ENCODE measurements at places on chromosomes 3 and 15.

DNA sequence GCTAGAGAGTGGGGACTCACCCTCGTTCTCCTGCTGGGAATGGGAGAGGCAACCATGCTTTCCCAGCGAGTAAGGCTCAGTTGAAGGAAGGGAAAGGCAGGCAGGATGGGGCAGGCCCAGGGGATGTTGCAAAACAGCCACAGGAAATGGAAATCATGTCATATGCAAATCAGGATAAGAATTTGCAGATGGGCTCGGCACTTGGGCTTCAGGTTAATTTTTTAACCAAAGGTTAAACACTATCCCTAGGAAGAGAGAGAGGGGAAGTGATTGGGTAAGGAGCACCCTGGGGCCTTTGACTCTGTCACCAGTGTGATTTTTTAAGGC is 14.6 kb upstream of the PLA2G4E start:
- no peak for DNase-seq

GRCh38 chr15:86834115-86834863 is 754.6 kb downstream of the AGBL1 start:
- no peak for DNase-seq

DNA sequence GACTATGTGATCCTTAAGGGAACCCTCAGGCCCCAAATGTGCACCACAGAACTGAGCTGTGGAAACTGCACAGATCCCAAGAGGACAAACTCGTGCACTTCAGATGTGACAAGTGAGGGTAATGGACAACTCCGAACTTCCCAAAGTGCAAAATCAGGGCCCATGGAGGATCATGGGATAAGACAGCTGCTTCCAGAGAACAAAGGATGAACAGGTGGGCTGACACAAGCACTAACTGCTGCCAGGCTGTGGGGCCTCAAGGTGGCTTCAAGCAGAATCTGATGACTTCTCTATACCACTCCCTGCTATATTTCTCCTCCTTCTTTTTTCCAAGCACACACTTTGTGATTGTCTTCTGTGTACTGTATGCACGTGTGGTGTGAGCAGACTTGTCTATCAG is 5.4 kb downstream of the TARS3 start:
- no peak for DNase-seq

- DNase-seq, result peak; percentile 18
These were observed 329.1 kb downstream of the UNC13C start for GRCh38 chr15:54307252-54307902.

DNA sequence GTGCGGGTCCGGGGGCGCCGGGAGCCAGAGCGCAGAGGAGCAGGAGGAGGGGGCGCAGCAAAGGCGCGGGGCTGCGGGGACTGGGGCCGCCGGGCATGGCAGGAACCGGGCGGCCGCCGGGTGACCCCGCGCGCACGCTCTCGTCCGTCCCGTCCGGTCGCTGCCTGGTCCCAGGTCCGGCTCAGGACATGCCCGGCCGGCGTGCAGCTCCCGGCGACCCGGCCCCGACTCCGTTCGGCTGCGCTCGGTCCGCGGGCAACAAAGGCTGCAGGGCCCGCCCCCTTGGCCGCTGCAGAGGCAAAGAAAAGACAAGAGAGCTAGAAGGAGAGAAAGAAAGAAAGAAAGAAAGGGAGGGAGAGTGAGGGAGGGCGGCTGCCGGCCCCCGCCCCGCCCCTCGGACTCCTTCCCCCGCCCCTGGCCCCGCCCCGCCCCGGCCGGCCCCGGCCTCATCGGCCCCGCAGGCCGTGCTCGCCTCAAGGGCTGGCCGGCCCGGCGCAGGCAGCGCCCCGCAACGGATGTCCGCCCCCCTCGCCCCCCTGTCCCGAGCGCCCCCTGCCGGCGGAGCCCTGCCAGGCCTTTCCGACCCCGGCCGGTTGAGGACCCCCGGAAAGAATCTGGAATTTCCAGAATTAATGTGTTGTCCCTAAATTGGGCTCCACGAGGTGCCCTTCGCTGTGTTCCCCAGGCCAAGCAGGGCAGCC is at the start of gene ADAMTS7:
Gene ADAMTS7 (minus strand): TSS at position 341 of the 701 bp plus-strand sequence. CDS start 244 bp downstream, at position 97.
- DNase-seq, result peak; percentile 54

DNA sequence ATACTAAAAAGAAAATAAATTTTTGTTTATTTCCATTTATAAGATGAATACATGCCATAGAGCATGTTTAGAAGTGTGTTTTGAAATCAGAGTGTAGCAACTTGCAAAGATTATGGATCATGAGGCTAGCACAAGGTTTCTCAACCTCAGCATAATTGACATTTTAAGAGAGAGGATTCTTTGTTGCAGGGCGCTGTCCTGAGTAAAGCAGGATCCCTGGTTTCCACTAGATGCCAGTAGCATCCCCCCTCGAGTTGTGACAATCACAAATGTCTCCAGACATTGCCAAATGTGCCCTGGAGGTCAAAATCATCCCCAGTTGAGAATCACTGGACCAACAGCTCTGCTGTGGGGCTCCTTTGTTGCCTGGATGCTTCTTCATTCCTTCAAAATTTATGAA is 128.5 kb upstream of the RBMS3 start:
- DNase-seq, result no peak

GRCh38 chr15:89680282-89680873 is 1.2 kb upstream of the PLIN1 start:
- no peak for DNase-seq

DNA sequence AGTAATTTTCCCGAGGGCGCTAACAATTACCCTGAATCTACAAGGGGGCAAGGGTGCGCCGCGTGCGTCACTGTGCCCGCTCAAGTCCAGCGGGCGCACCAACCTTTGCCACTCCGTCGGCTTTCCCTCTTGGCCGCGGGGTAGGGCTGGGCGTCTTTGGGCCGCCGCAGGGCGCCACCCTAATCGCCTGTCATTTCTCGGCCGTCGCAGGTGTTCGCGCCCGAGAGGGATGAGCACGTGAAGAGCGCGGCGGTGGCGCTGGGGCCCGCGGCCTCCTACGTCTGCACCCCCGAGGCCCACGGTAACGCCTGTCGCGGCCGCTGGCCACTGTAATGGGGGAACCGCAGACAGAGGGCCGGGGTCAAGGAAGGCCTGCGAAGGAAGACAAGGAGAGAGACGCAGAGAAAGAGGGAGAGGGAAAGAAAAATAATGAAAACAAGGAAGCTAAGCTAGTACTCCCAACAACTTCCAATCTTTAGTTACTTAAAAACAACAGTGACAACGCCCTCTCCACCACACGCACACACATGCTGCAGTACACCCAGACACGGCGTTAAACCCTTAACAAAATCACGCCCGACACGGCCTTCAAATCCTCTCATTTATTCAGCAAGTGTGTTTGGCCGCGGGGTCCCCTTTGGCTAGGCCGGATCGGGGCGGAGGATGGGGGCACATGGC is 3.8 kb downstream of the SKOR1 start:
- DNase-seq, result no peak

DNA sequence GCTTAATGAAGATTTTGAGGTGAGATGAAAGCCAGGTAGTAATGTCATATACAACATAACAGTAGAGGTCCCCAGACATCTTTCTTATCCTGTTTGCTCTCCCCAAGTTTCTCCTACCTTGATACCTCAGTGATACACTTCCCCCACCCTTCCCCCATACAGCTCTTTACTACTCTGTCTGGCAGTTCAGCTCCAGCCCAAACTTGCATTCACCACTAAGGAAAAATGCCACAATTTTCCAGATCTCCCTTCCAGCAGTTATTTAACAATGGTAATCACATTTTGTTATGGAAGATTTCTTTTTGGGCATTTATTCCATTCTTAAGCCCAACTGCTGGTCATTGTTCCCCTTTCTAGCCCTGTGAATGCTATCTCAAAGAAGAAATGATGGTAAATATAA is 34.9 kb upstream of the ITGA11 start:
- DNase-seq, result no peak

GRCh38 chr15:69876064-69876940 is 221.4 kb downstream of the TLE3 start:
- no peak for DNase-seq

GRCh38 chr15:74391582-74392450 is 24.4 kb upstream of the CYP11A1 start:
- no peak for DNase-seq

GRCh38 chr15:74053517-74053916 is 28.8 kb downstream of the GOLGA6A start:
- DNase-seq, result no peak

GRCh38 chr3:54518011-54518675 is 395.8 kb downstream of the CACNA2D3 start:
- DNase-seq, result no peak

DNA sequence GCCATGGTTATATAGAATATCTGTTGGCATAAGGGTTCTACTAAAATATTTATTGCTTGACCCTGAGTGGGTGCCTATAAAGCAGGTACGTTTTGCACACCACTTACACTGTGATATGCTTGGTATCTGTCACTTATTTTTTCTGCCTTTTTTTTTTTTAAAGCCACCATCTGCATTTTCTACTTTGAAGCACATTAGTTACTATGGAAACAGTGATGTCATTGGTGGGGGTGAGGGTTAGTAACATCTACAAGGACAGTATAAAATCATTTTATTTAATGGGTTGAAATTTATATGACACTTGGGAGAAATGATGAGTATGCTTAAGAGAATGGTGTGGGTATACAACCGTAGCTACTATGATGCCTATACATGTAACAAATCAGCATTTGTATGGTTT is 25.6 kb downstream of the SLCO3A1 start:
- no peak for DNase-seq

DNA sequence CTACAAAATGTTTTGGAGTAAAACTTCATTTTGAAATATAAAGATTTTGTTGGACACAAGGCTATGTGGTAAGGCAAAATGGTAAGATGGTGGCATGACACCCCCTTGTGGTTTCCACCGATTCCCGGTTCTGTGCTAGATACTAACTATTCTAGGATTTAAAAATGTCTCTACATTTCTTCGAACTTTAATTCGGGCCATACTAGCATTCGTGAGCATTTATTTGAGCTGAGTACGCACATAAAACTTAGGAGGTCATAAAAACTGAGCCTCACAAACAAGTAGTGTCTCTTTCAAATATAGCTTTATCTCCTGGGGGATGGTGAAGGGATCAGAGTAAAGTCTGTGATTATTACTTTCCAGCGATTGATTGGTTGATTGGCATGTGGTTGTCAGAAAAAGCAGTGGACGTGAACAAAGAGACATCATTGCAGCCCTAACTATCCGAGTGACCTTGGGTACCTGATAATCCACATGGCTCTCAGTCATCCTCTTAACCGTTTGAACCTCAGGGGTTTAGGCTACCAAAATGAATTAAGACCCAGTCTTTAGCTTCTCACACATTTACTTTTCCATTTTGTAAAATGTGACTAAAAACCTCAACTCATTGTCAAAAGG is 1.1 kb upstream of the ZNF639 start:
- no peak for DNase-seq

DNA sequence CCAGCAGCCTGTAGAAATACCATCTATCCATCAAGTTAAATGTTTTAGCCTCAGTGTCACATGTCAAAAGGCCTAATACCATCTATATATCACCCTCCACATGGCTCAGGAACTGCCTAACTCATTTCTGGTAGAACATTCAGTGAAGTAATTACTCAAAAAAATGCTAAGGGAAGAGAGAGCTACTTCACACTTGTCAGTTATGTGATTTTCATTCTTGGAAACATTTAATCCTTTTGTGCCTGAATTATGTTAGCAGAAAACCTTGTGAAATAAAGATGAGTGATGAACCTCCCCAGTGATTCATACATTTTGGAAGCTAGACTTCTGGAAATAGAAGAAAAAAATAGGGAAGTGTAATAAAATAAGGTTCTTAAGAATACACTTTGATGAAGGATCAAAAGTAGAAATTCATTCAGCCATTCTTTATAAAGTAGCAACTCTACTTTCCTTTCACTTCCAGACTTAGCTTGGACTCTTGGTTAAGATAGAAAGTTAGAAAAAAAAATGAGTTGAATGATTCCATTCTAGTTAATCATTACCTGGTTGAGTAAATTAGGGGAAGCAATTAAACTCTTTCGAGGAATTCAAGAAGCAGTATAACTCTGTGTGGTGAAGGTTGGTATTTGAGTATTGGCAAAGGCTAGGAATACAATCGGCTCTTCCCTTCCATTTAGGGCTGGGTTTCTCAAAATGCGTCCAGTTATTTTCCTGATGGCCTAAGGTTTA is 3.6 kb downstream of the OTOL1 start:
- no peak for DNase-seq

DNA sequence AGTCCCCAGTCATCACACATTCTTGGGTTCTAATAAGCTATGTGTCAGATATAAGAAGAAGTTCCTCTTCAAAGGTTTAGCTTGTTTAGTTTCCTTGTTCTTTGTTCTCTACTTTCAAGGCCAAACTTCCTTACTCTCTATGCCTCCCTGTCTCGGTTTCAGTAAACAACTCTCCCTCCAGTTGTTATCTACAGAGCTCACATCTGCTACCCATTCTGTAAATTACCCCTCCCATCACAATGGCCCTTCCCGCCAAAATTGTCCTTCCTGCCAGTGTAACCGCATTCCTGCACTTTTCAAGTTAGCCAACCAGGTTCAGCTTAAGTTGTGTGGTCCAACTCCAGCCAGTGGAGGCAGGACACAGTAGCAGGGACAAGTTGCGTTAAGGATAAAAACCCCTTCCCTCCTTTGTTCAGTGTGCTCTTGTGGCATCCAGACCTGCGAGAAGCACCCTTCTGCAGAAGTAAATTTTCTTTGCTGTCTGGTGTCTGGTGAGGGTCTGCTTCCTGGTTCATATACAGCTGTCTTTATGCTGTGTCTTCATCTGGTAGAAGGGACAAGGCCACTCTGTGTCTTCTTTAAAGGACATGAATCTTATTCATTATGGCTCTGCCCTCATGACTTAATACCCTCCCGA is 342.1 kb upstream of the GRM7 start:
- DNase-seq, result no peak

DNA sequence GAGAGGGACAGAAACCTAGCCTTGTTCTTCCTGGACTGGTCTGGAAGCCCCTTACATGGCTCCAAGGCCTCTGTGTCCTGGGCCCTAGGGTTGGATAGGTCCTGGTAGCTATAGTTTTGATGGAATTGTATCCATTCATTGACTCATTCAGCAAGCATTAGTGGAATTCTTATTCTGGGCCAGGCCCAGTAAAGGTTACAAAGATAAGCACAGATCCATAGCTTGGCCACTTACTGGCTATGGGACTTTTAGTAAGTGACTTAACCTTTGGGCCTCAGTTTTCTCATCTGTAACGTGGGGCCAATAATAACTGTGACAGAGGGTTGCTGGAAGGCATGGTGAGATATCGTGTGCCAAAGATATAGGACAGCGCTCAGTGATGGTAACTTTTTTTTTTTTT is 13.6 kb upstream of the DAG1 start:
- DNase-seq, result no peak

DNA sequence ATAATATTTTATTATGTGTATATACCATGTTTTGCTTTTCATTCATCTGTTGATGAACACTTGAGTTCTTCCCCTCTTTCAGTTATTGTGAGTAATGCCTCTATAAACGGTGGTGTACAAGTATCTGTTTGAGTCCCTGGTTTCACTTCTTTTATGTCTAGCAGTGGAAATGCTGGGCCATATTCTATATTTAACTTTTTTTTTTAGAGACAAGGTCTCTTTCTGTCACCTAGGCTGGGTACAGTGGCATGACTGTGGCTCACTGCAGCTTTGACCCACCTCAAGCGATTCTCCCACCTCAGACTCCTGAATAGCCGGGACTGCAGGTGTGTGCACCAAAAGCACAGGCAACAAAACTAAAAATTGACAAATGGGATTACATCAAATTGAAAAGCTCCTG is 19.9 kb downstream of the GOLM2 start:
- DNase-seq, result peak; percentile 66

GRCh38 chr3:30668051-30668609 is 61.7 kb downstream of the TGFBR2 start:
- no peak for DNase-seq

- no peak for DNase-seq
These were observed 14.8 kb downstream of the ATP10A start for GRCh38 chr15:25848325-25848724.

GRCh38 chr3:8942115-8942514 is 21.2 kb downstream of the RAD18 start:
- DNase-seq, result no peak

- no peak for DNase-seq
These were observed 520.1 kb downstream of the NTRK3 start for GRCh38 chr15:87736401-87736800.

Measured in GM06990 (cell line).